RWPE2 (cell line): ENCODE measurements at places on chromosomes 6 and 20.

GRCh38 chr6:80437221-80437620 is 330.8 kb downstream of the BCKDHB start:
- H3K36me3 ChIP-seq = 0 out of 2 replicates have a peak, but pooled peaks cover 7% of the 10 kb centered on the region
- peak overlapping the region; percentile 92 for H3K27ac ChIP-seq
- peaks cover 27% of the 10 kb centered on the region for H3K4me1 ChIP-seq
- H3K27me3 ChIP-seq = no peaks in the 10 kb centered on the region

DNA sequence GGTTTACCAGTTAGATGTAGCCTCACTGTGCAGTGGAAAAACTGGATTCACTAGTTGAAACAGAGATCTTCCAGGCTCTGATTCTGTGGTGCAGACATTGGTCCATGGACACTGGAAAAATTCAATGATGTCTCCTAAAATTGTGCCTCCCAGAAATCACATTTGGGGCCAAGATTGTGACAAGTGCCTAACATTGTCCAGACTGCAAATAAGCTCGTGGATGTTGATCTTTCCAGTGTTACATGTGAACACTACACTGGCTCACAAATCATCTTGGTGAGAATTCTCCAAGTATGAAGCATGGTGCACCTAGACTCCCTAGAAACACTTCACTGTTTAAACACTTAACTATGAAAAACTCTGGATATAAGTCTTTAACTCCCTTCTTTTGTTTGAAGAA is 140.4 kb downstream of the HAO1 start:
- no peaks in the 10 kb centered on the region for H3K36me3 ChIP-seq
- H3K27me3 ChIP-seq = no peaks in the 10 kb centered on the region
- no peaks in the 10 kb centered on the region for H3K4me1 ChIP-seq

DNA sequence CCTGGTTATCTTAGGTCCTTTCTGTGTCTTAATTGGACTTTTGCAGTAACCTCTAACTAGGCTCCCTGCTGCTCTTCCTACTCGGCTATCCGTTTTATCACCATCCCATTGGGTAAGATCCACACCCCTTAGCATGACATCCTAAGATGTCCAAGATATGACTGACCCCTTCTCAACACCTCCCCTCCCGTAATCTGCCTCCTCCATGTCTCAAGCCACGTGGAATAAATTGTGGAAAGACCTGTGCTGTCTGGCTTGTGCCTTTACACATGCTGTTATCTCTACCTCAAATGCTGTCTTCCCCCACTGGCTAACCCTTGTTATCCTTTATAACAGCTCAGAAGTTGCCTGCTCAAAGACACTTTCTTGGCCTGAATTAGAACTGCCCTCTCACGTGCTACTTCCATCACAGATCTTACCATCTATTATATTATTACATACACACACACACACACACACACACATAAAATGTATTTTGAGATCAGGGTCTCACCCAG is 26.5 kb downstream of the EIF2S2 start:
- no peak overlapping the region for H3K4me3 ChIP-seq
- H3K36me3 ChIP-seq = peaks cover 54% of the 10 kb centered on the region
- no peak overlapping the region for H3K27ac ChIP-seq
- peaks cover 15% of the 10 kb centered on the region for H3K4me1 ChIP-seq
- no peak for DNase-seq

DNA sequence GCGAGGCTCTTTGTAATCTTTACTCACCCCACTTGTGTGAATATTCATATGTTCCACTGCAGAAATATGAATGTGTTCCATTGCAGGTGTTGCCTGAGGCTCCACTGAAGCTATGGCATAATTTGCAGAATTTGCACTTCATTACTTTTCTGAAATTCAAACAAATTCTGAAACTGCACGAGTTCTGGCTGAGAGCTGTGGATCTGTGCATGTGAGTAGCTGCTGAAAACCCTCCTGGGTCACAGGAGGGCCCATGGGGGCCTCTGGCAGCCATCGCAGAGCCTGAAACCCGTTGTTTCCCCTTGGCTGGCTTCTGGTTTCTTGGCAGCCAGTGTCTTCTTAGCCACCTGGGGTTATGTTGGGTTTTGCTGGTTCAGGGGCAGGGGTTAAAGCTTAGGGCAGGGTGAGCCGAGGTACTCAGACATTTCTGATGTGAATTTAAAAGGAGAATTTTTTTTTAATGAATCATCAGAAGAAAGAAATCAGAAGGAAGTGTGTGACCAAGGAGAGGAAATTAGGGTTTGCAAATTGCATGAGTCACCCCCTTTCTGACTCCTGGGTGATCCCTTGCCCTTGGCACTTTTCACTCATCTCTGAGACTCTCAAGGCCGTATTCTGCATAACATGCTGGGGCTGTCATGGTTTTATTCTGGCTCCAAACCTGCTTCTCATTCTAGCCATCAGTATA is 40.6 kb downstream of the TOX2 start:
- H3K4me1 ChIP-seq = peaks cover 54% of the 10 kb centered on the region
- H3K36me3 ChIP-seq = no peaks in the 10 kb centered on the region
- DNase-seq = peak; percentile 95
- no peak overlapping the region for H3K4me3 ChIP-seq
- no peaks in the 10 kb centered on the region for H3K27me3 ChIP-seq

GRCh38 chr20:59141818-59142581 is 21.6 kb upstream of the ZNF831 start:
- H3K27ac ChIP-seq = no peak overlapping the region
- no peak overlapping the region for H3K4me3 ChIP-seq
- no peaks in the 10 kb centered on the region for H3K36me3 ChIP-seq
- DNase-seq = peak; percentile 70
- no peaks in the 10 kb centered on the region for H3K4me1 ChIP-seq

GRCh38 chr6:5580736-5581581 is 319.6 kb downstream of the FARS2 start:
- no peaks in the 10 kb centered on the region for H3K36me3 ChIP-seq
- H3K4me1 ChIP-seq = no peaks in the 10 kb centered on the region
- no peak overlapping the region for H3K27ac ChIP-seq

DNA sequence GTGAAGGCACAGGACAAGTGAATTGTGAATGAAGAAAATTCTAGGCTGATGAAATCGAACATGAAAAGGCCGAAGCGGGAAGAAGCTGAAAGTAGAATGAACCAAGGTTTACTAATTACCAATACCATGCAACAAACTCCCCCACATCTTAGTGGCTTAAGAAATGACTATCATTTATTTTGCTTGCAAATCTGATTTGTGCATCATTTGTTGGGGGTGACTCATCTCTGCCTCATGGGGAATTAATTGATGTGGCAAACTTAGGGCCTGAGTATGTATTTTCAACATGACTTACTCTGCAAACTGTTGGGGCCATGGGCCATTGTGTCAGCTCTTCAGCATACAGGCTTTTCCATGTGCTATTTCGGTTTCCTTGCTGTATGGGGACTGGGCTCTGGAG is 26.8 kb downstream of the PPP1R14C start:
- no peaks in the 10 kb centered on the region for H3K27me3 ChIP-seq
- peaks cover 23% of the 10 kb centered on the region for H3K4me1 ChIP-seq
- peak overlapping the region; percentile 49 for H3K27ac ChIP-seq
- DNase-seq = no peak
- H3K4me3 ChIP-seq = no peak overlapping the region

- no peak for DNase-seq
- no peak overlapping the region for H3K4me3 ChIP-seq
- H3K27me3 ChIP-seq = no peaks in the 10 kb centered on the region
- H3K4me1 ChIP-seq = peaks cover 26% of the 10 kb centered on the region
Measured at GRCh38 chr6:142334294-142334693, 32.5 kb downstream of the ADGRG6 start.

GRCh38 chr20:62495749-62496567 is 20.2 kb upstream of the GATA5 start:
- H3K4me3 ChIP-seq = no peak overlapping the region
- H3K27me3 ChIP-seq = no peaks in the 10 kb centered on the region
- no peaks in the 10 kb centered on the region for H3K4me1 ChIP-seq
- no peak for DNase-seq

- no peak overlapping the region for H3K4me3 ChIP-seq
- no peak for DNase-seq
- no peaks in the 10 kb centered on the region for H3K36me3 ChIP-seq
- H3K27ac ChIP-seq = no peak overlapping the region
- H3K27me3 ChIP-seq = peaks cover 8% of the 10 kb centered on the region
Measured at GRCh38 chr6:39785281-39785680, 6.9 kb upstream of the DAAM2 start.

DNA sequence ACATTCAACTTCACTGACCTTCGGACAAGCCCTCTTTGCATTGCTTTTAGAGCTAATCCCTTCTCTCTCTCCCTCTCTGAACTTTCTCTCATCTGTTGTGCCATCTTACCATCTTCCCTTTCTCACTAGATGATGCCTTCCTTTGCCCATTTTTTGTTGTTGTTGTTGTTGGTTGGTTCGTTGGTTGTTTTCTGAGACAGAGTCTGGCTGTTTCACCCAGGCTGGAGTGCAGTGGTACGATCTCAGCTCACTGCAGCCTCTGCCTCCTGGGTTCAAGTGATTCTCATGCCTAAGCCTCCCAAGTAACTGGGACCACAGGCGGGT is 18.8 kb downstream of the MAP3K5 start:
- H3K4me3 ChIP-seq = no peak overlapping the region
- no peak overlapping the region for H3K27ac ChIP-seq
- H3K4me1 ChIP-seq = peaks cover 13% of the 10 kb centered on the region
- no peaks in the 10 kb centered on the region for H3K27me3 ChIP-seq
- no peaks in the 10 kb centered on the region for H3K36me3 ChIP-seq

DNA sequence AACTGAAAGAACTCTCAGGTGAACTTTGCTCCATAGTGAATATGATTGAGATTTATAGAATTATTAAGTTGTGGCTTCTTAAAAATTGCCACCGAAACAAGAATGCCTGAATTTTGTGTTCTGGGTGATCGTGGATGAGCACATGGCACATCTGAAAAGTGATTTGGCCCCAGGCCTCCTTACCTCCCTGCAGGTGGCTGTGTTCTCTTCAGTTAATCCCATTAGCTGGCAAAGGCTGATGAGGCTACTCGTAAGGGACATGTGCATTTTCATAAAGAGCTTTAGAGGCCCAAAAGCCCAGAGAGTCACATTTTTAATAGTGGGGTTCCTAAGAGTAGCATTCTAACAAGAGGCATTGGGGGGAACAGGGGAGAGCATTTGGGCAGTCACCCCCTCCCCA is 22.6 kb downstream of the GNAS start:
- no peak for DNase-seq
- H3K27ac ChIP-seq = no peak overlapping the region
- H3K4me3 ChIP-seq = no peak overlapping the region
- peaks cover 7% of the 10 kb centered on the region for H3K4me1 ChIP-seq

DNA sequence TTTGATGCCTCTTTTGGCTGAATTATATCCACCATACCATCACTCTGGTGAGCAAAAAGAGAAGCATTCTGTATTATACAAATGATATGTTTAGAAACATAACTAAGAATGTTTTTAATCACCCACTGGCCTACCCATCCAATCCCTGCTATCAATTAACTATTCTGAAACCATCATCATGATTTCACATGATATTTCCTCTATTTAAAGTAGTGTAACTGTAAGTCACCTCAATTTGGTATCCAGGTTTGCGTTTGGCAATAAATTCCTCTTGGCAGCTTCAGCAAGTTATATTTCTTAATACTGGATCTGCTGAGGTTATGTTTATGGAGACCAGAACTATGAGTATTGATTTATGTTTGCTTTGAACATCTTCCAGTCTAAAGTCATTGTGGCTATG is 332.1 kb downstream of the UTRN start:
- H3K27ac ChIP-seq = no peak overlapping the region
- H3K4me3 ChIP-seq = no peak overlapping the region
- no peaks in the 10 kb centered on the region for H3K36me3 ChIP-seq
- no peaks in the 10 kb centered on the region for H3K27me3 ChIP-seq
- DNase-seq = no peak

GRCh38 chr6:142568857-142569597 is 267.2 kb downstream of the ADGRG6 start:
- no peaks in the 10 kb centered on the region for H3K27me3 ChIP-seq
- H3K36me3 ChIP-seq = no peaks in the 10 kb centered on the region
- DNase-seq = no peak
- no peak overlapping the region for H3K4me3 ChIP-seq

DNA sequence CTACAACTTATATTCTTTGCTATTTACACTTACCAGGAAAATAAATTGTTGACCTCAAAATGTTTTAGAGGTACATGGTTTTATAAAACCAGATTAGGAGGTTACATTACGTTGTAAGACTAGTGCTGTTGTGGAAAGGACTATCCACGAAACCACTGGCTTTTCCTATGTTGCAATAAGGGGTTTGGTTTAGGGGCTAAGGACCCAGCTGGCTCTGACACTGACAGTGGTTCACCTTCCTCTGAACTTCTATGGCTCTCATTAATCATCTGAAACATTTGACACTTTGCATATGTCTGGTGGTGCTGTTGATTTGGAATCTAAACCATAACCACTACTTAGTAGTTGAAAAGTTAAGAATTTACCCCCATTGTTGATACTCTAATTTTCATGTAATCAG is 186.7 kb downstream of the NKAIN2 start:
- DNase-seq = no peak
- H3K27ac ChIP-seq = no peak overlapping the region
- no peaks in the 10 kb centered on the region for H3K36me3 ChIP-seq

- no peak overlapping the region for H3K4me3 ChIP-seq
- no peak for DNase-seq
- H3K4me1 ChIP-seq = no peaks in the 10 kb centered on the region
- H3K27me3 ChIP-seq = no peaks in the 10 kb centered on the region
- no peak overlapping the region for H3K27ac ChIP-seq
- no peaks in the 10 kb centered on the region for H3K36me3 ChIP-seq
Measured at GRCh38 chr6:72733045-72733444, 111.2 kb downstream of the KCNQ5 start.

DNA sequence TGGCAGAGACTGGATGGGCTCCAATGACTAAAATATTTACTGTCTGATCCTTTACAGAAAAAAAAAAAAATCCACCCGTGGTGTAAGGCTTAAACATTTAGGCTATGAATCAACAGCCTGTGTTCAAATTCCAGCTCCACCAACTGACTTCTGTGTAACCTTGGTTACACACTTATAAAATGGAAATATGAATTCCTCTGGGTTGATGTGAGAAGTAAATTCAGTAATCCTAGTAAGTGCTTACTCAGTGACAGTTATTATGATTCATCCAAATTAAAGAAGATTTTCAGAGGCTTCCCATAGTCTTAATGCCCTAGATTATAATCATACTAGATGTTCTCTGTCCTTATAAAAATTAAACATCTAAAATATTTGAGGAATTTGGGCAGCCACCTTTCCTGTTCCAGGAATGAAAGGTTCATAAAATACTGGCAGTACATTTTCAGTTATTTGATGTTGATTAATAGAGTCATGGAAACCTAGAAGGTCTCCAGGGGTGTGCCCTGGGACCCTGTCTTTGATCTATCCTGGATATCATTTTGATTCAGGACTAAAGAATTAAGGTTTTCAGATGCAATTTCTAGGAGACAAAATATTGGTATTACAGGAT is 180.3 kb upstream of the ZNF217 start:
- peaks cover 25% of the 10 kb centered on the region for H3K4me1 ChIP-seq
- peak overlapping the region; percentile 99 for H3K27ac ChIP-seq
- H3K4me3 ChIP-seq = no peak overlapping the region
- H3K36me3 ChIP-seq = no peaks in the 10 kb centered on the region

DNA sequence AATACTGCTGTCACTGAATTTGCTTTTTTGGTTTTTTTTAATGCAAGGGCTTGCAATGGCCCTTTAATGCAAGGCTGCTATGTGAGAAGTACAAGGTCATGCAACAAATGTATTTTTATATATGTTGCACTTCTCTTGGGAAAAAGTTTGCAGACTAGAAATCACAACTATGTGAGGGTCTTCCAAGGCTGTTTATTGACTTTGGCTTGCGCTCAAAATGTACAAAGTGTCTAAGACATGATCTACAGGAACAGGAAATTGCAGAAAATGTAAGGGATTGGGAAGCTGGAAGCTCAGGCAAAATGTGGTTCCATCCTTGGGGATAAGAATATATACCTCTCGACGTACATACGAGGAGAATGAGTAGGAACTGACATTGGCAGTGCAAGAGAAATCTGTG is 92.2 kb upstream of the F13A1 start:
- no peak for DNase-seq
- H3K4me3 ChIP-seq = no peak overlapping the region
- no peaks in the 10 kb centered on the region for H3K27me3 ChIP-seq
- H3K27ac ChIP-seq = no peak overlapping the region
